KG1 (cell line): ENCODE measurements at places on chromosomes 1 and 21.

DNA sequence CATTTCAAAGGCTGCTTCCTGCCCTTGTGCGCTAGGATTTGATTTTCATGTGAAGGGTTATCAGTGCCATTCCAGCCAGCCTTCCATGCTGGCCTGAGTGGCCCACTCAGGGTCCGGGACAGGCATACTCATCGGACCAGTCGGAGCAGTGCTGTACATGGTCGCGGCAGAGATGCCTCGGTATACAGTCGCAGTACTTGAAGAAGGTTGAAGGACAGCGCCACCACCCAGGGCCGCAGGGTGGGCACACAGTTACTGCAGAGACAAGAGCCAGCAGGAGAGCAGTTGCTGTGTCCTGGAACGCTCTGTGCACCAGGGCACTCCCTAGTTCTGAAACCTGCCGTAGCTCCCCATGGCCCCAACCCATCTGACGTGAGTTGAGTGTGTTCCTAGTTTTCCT lies 9.1 kb downstream of the LDLRAD1 start:
- DNase-seq = no peak

- DNase-seq = no peak
These were observed 70.1 kb downstream of the PCBP3 start for GRCh38 chr21:45713613-45714012.

DNA sequence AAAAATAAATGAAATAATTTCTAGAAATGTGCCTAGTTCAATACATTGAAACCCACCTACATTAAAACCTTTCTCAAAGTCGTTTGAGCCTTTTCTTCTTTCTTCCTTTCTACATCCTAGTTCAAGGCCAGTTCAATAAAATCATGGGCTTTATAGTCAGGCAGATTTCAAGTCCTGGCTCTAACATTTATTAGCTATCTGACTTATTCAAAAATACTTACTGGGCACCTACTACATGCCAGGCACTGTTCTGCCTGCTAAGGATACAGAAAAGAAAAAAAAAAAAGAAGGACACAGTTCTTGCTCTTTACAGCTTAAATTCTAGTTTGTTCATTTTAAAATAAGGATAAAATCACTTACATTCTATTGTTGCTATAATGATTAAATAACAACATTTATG lies 134.2 kb upstream of the FGGY start:
- no peak for DNase-seq

GRCh38 chr1:70979881-70980280 lies 67.7 kb downstream of the PTGER3 start:
- DNase-seq = no peak

DNA sequence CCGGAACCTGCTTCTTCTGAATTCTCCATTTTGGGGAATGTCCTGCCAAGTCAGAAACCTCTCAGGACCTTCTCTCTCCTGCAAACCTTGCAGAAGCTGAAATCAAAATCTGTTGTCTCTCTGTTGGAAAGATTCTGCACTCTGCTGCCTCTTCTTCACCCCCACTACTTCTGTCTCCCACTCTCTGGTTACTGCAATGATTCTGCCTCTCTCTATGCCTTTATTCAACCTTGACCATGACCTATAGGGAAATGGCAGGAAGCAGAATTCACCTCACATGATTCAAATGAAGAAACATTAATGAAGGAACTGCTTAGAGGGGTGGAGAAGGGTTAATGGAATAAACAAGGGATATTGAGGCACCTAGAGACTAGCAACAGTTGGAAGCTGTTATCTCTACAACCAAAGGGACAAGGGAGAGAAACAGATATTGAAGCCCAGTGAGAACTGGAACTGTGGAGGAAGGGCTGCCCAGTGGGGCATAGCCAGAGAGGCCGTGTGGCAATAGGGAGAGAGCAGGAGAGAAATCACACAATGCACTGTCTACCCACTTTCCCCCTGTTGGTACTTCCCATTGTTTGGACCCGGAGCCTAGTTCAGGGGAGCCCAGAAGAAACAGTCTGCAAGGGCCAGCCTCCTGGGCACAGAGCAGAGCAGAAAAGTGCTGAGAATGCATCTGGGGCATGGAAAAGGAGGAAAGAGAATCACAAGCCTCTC lies 76.1 kb upstream of the JUN start:
- no peak for DNase-seq

- DNase-seq = no peak
These were observed at the start of gene F13B for GRCh38 chr1:197066719-197067456. F13B (minus strand) TSS chr1:197067260; CDS start chr1:197067223, 37 bp downstream.

DNA sequence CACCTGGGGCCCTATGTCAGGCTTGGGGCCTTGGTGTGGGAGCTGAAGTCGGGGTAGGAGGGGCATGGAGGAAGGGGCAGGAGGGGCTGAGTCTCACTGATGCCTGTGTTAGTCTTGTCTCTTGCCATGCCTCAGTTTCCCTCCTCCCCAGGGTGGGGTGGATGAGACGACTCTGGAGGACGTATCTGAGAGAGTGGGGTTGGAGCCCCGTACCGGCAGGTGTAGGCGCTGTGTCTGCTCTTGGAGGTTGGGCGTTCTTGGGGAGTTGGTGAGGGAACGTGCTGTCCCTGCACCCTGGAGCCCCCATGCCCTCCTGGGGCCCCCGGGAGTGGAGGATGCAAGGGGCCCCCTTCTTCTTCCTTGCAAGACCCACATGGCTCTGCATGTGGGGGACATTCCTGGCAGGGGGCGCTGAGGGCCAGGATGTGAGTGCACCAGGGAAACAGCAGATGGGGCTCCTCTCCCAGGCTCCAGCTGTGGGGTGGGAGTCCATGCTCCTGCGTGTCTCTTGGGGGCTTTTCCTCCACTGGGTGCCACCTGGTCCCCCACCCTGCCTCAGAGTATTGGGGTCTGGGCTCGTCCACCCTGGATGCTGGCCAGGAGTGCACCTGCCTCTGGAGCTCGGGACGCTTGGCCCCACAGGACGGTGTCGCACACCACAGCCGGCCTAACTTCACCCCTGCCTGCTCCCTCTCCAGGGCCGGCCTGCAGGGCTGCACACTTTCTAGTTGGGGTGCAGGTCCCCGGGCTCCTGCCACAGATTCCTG lies 1.4 kb upstream of the TNFRSF14 start:
- no peak for DNase-seq

- no peak for DNase-seq
These were observed 47.4 kb upstream of the WNT2B start for GRCh38 chr1:112461200-112461871.

- DNase-seq = no peak
These were observed 53.0 kb downstream of the VANGL1 start for GRCh38 chr1:115694805-115695204.

- no peak for DNase-seq
These were observed 104.6 kb downstream of the ARHGEF10L start for GRCh38 chr1:17643861-17644703.

DNA sequence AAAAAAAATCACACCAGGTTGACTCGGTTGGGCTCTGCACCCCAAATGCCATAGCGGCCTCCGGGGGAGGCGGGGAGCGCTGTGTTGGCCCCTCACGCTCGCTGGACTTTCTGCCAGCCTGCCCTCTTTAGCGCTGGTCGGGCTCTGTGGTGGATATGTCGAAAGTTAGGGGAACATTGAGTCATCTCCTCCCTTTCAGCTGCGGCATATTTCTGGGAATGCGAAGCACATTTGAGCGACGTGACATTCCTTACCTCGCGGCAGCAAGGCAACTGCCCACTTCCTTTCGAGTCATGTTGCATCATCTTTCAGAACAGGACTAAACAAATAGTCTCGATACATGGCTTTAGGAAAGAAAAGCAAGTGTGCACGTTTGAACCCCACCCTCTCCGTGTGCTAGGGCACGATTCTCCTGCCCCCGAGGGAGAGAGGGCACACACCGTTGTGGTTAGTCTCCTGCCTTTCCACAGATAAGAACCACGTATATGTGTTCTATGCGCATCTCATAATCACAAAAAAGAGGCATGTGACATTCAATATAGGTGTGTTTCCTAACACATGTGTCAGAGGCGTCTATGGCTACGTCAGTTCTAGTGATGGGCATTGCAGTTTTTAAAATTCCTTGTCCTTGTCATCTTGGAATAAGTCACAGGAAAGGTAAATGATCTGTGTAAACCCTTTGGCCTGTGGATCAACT lies 105.9 kb upstream of the SLC45A1 start:
- no peak for DNase-seq

- no peak for DNase-seq
These were observed 255.3 kb upstream of the CAMK1G start for GRCh38 chr1:209328196-209328595.

GRCh38 chr1:40059338-40059959 lies 18.9 kb downstream of the CAP1 start:
- DNase-seq = peak; percentile 23

GRCh38 chr21:35664683-35665082 lies 395.6 kb downstream of the SETD4 start:
- DNase-seq = no peak

- DNase-seq = no peak
These were observed 12.6 kb upstream of the PSMA5 start for GRCh38 chr1:109438798-109439297.

- DNase-seq = no peak
These were observed 30.3 kb upstream of the DNAJC11 start for GRCh38 chr1:6731905-6732304.

DNA sequence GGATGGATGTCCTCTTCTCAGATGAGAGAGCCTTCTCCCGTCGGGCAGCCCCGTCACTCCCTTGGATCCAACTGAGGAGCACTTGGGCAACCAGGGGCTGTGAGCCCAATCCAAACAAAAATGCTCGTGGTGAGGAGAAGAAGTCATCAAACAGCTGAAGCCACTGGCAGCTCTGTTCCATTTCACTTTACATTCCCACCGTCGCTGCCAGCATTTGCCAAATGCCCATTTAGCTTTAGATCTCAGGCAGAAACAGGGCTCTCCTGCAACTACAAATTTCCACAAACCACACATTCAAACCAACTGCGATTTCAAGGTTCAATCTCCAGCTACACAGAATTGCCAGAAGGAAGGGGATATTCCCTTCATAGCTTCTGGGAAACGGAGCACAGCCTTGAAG lies 634.6 kb downstream of the SMYD3 start:
- DNase-seq = no peak

DNA sequence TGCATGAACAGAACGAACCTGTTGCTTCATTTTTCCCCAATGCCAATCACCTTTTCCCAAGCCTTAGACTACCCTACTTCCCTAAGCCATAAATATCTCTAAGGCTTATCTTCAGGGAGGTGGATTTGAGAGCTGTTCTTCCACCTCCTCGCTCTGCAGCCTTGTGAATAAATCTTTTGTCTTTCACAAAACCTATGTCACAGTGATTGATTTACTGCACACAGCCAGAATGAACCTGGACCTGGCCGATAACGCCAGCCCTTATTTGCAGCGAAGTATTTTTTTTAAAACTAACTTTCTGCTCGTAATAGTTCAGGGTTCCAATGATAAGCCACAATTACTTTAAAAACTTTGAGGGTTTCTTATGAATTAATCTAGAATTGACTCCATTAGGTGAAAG lies 632.6 kb downstream of the PTPRU start:
- DNase-seq = no peak

DNA sequence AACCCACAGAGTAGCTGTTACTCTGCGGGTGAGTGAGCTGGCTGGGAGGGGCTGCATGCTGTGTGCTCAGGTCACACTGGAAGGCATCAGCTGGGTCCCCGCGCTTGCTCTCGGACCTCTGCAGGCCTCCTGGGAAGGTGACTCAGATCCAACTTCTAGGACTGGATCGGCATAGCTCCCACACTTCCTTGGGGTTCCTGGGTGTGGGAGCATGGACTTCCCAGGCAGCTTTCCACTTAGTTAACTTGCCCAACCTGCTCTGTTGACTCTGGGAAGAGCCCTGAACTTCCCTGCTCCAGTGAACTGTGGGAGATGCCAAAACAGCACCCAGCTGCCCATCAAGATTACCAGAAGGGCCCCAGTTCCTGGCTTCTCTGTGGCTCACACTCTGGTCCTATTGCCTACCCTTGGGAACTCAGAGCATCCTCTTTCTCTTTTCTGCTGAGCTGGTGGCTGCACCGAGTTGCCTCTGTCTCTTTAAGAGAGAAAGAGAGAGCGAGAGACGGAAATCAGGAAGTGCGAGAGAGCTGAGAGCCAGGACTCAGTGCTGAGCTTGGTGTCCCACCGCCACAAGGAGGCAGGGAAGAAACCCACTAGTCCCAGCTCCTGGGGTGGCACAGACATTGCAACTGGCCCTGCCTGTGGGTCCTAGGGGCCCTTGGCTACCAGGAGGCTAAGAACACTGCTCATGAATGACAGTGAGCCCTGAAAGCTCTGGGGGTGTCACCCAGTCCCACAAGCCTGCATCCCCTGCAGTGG lies at the start of gene IKBKE:
TSS of gene IKBKE (plus strand) at position 544 of the 759 bp plus-strand sequence. CDS start 2,752 bp downstream, outside the sequence.
- peak; percentile 40 for DNase-seq

- no peak for DNase-seq
These were observed 35.3 kb downstream of the GDAP2 start for GRCh38 chr1:117894078-117894477.

DNA sequence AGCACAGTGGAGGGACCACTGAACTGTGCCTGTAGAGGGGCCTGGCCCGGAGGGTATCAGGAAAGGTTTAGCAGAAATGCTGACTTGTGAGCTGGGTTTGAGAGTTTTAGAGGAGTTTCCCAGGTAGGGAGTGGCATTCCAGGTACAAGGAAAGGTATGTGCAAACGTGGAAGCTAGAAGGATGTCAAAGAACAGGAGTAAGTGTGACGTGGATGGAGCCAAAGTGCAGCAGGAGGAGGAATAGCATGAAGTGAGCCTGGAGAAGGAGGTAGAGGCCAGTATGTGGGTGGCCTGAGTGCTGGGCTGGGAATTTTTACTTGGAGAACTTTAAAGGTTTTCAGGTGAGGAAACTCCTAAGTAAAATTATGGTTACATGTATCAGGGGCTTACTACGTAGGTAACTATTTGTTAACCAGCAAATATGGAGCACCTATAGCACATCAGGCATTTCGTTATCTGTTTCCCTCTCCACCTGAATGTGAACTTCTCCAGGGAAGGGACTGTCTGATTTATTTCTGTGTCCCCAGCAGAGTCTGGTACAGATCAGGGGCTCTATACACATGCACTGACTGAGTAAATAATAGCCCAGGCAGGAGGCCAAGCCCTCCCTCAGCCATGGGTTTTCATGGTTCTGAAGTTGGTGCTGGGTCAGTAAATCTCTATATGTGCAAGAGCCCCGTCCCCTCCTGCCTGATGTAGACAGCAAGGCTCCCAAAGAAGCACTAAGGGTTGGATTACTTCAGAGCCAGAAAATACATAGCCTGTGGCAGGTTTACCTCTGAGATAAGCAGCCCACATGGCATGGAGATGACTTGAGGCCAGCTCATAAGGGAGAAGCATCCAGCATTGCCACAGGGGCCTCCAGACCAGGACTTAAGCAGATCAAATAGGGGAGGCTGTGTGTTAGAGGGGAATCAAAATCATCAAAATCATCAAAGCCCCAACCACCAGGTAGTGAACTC lies 43.4 kb downstream of the CDCP2 start:
- no peak for DNase-seq

GRCh38 chr1:18970762-18971161 lies 14.3 kb upstream of the IFFO2 start:
- DNase-seq = no peak

DNA sequence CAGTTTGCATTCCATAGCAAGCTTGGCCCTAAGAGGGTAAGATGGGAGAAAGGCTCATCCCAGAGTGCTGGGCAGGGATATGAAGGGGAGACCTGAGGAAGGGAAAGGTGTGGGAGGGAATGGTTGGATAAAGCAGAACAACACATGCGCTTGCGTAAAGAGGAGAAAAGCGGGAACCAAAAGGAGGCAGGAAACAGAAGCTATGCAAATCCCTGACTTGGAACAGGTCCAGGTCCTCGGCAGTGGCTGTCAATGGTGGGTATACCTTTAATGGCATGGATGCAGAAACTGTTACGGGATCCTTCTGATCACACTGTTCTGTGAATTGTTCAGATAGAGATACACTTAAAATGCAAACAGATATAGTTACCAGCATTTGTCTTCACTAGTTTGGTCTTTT lies 455.6 kb downstream of the SIPA1L2 start:
- no peak for DNase-seq
